T1000 (cell line): ENCODE measurements at places on chromosomes 1 and 21.

GRCh38 chr1:200310824-200311223, 99.0 kb downstream of the ZNF281 start:
- no peak for DNase-seq

- DNase-seq, result peak; percentile 38
Observed at GRCh38 chr1:40848530-40849189, 13.5 kb downstream of the CITED4 start.

- no peak for DNase-seq
Observed at GRCh38 chr1:108129999-108130398, 70.1 kb downstream of the SLC25A24 start.

GRCh38 chr1:236158719-236159118, 16.4 kb downstream of the GPR137B start:
- no peak for DNase-seq

- no peak for DNase-seq
Observed at GRCh38 chr1:155128755-155129473, 1.2 kb downstream of the EFNA1 start.

- DNase-seq, result no peak
Observed at GRCh38 chr1:51840743-51841461, 37.6 kb downstream of the NRDC start.
